ENCODE measurements at places on chromosomes 6 and 20.

GRCh38 chr6:53326372-53327016, 22.3 kb downstream of the ELOVL5 start:
- peak; percentile 79 for DNase-seq

GRCh38 chr20:37310951-37311350, 21.5 kb downstream of the MANBAL start:
- no peak for DNase-seq

DNA sequence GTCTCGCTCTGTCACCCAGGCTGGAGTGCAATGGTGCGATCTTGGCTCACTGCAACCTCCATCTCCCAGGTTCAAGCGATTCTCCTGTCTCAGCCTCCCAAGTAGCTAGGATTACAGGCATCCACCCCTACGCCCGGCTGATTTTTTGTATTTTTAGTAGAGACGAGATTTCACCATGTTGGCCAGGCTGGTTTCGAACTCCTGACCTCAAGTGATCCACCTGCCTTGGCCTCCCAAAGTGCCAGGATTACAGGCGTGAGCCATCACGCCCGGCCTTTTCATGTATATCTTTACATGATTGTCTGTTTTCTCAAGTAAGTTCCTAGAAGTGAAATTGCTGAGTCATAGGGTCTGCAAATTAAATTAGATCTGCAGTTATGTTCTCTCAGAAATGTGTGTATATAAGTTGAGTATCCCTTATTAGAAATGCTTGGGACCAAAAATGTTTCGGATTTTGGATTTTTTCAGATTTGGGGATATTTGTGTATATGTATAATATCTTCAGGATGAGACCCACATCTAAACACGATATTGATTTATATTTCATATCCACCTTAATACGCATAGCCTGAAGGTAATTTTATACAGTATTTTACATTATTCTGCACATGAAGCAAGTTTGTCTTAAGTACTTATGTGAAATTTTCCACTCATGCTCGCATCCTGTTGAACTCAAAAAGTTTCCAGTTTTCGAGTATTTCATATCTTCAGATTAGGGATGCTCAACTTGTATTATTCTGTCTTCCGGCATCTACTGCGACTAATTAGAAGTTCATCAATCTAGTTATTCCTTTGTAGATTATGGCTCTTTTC, 40.4 kb downstream of the TAB2 start:
- no peak for DNase-seq

GRCh38 chr6:143286251-143286795, 164.2 kb downstream of the ADAT2 start:
- DNase-seq = no peak

DNA sequence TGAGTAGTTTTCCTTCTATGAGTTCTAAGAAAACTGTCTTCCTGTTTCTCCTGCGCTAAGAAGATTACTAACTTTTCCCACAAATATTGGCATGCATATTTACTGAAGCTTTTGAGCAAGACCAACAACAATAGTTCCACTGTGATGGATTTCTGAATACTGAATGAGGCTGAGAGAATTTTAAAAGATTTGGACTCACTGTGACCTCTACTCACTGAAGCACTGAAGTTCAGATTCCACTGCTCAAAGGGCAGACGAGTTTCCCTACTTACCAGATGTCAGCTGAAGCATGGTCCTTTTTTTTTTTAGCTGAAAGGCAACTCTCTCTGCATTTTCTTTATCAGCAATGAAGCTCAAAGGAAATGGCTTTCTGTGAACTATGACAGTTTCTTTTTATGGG, 718.5 kb downstream of the RFPL4B start:
- no peak for DNase-seq

- no peak for DNase-seq
These were observed 223.8 kb downstream of the THBS2 start for GRCh38 chr6:169029861-169030260.
